CD4-positive, alpha-beta T cell (primary cell): ENCODE measurements at places on chromosomes 3 and 15.

- no peak for DNase-seq
Observed at GRCh38 chr3:116256843-116257485, 188.3 kb downstream of the LSAMP start.

- DNase-seq, result no peak
Observed at GRCh38 chr3:21644268-21644667, 106.7 kb downstream of the ZNF385D start.

DNA sequence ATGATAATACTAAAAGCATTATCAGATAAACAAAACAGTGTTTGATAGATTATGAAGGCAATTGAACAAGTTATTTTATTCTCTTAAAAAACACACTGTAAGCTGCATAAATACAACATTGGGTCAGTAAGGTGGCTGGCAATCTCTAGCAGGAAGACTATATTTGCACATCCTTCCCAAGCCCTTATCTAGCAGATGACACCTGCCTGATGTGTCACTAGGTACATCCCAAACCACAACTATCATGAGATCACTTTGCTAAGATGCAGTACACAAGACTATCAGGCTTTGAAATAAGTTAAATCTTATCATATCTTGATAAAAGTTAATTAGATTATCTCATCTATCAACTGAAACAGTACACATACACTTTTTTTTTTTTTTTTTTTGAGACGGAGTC lies 417.4 kb downstream of the MECOM start:
- no peak for DNase-seq

DNA sequence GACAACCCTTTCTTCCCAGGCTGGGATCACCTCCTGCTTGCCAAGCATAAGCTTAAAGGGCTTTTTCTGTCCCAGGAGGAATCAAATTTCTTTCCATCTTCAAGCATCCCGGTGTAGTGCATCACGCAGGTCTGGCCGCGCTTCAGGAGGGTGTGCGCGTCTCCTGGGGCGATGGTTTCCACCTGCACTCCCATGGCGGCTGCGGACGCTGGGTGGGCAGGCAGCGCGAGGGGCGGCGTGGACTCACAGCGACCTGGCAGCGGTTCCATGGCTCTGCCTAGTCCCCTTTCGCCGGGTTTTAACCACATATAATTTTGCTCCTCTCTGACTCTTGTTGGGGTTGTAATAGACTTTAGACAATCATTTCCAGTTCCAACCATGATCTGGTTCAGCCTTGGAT lies 10.6 kb upstream of the TM4SF4 start:
- no peak for DNase-seq

- DNase-seq, result no peak
Observed at GRCh38 chr3:181239441-181239840, 249.9 kb upstream of the DNAJC19 start.

- DNase-seq, result no peak
Observed at GRCh38 chr3:127610105-127610504, 11.9 kb downstream of the MCM2 start.

DNA sequence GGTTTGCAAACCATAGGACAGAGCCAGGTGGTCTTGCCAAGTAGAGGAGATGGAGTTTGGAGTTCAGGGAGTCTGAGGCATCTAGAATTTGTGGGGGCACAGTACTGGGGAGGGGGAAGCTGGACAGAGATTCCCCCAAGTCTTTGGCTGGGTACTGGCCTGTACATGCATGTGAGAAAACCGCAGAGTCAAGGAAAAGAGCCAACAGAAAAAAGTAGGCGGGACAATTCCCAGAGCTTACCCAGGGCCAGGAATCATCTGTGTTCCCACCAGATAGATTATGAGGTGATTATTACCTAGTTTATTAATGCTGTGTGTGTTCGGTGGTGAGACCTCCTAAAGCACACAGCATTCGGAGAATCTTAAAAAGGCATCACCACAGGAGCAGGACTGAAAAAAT lies 11.3 kb downstream of the LYSMD4 start:
- DNase-seq, result no peak

- DNase-seq, result no peak
Observed at GRCh38 chr15:81311752-81312464, 12.0 kb downstream of the STARD5 start.

GRCh38 chr15:99562238-99562637 lies 3.5 kb upstream of the MEF2A start:
- DNase-seq, result peak; percentile 17
